Epithelial cell of proximal tubule (primary cell): ENCODE measurements at places on chromosomes 1 and 21. TPM values are rescaled to one million over a fixed set of nuclear protein-coding genes. Genes with fewer than 3 reads are reported as not detected.

The IGSF3 gene
- total RNA-seq: 19.6 and 21.4 TPM in 2 replicates

The HSD3B1 gene
- 0.07 TPM in 1 of 2 replicates, not detected in the other for total RNA-seq

The GPR25 gene
- total RNA-seq: 0.65 TPM in 1 of 2 replicates, not detected in the other

The TMEM125 gene
- total RNA-seq: 4.9 and 7.0 TPM in 2 replicates

The S100A16 gene
- total RNA-seq: 832 and 1,016 TPM in 2 replicates

The PM20D1 gene
- total RNA-seq: not detected in 2 replicates

The LHX8 gene
- not detected in 2 replicates for total RNA-seq

The LSS gene
- total RNA-seq: 32.0 and 106 TPM in 2 replicates

The ORC1 gene
- total RNA-seq: 13.0 and 30.1 TPM in 2 replicates

The KTI12 gene
- 10.4 and 14.4 TPM in 2 replicates for total RNA-seq

The TBX19 gene
- total RNA-seq: 0.29 and 1.3 TPM in 2 replicates

The SH2D2A gene
- 2.0 and 3.5 TPM in 2 replicates for total RNA-seq

The F13B gene
- not detected in 2 replicates for total RNA-seq
